ENCODE measurements at places on chromosomes 2 and 18.

DNA sequence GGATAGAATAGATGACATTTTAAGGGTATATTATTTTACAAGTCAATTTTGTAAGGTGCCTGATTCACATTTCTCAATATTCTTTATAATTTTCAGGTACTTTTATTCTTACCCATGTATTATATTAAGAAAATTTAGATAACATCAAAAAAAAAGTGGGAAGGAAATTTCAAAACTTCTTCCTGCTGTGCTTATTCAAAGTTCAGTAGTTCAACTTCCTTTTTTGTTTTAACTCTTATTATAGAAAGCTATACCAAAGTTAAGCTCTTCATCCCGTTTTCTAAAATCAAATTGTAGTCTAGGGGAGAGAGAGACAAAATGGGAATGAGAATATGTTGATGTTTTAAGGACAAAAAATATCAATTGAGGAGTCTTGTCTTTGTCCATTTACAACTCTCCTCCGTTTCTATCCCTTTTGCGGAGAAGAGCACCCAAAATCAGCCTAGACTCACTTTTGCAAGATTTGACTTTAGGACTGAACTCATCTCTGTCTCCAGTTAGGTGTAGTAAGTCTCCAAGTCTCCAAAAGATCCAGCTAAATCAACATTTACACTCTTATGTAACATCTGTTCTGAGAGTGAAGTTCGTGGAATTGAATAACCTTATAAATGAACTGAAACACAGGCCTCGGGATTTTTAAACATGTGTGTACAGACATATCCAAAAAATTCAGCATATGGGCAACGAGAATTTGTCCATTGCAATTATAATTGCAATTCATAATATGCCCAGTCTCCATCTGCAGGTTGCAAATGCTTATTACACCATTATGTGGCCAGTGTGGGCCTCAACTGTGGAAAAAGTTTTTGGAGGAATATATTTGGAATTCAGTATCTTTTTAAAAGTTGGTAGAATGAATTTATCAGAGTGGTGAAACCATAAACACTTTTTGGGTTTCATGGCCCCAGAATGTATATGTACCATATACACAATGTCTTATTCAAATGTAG, 23.9 kb downstream of the FAM124B start:
- no peak for DNase-seq

DNA sequence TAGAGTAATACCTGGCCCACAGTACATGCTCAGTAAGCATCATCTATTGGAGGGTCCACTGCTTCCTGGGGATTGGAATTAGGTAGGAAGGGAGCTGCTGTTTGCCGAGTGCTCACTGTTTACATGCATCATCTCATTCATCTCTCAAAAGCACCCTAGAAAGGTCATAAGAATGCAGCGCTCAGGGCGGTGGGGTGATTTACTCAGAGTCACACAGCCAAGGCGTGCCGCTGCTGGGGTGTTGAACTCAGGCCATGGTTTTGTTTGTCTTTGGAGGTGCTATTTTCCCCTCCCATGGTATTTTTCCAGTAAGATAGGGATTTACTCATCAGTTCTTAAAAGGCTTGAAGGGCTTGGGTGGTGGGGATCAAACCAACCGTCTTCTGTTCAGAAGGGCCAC, 227.5 kb downstream of the LDLRAD4 start:
- DNase-seq, result no peak

DNA sequence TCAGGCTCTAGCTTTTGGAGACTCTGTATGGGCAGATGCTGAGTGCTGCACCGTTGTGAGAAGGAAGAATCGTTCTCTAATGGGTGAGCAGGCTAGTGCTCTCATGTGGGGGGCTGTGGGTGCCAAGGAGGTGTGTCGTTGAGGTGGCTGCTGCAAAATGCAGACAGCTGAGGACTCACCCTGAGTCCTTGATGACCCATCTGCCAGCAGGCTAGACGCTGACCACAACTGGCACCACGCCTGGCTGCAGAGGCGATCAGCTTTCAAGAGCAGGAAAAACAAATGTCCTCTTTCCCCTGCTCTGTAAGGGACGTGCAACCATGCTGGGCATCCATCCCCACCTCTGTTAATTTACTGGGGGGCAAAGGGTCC, 48.2 kb downstream of the HAUS1 start:
- DNase-seq, result peak; percentile 81

GRCh38 chr2:174263997-174264396, 15.7 kb upstream of the OLA1 start:
- DNase-seq, result peak; percentile 64

DNA sequence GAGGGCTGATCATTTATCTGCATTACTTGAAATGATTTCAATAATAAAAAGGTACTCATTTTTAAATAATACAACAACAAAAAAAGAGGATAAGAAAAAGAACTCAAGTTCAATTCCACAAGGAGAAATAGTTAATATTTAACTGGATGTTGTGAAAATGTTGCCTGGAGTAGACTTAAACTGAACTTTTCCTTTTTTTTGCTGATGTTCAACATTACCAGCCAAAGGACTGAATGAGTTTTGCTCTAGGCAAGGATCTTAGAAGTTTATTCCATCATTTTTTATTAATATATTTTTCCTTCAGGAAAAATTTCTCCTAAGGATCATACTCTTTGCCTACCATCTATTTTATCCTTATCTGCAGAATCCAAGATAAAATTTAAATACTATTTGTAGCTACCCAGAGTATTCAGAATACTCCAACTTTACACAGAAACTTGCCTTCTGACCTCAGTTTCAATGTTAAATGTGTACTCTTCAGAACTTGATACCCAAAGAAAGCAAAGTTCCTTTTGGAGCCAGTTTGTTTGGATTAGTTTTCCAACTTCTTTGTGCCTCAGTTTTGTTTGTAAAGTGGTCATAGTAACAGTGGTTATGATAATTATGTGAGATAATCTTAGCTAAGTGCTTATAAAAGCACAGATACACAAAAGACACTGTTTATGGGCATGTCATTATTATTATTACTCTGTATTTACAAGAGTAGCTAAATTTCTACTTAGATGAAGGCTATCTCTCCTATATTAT, 12.8 kb downstream of the CKAP2L start:
- peak; percentile 10 for DNase-seq

DNA sequence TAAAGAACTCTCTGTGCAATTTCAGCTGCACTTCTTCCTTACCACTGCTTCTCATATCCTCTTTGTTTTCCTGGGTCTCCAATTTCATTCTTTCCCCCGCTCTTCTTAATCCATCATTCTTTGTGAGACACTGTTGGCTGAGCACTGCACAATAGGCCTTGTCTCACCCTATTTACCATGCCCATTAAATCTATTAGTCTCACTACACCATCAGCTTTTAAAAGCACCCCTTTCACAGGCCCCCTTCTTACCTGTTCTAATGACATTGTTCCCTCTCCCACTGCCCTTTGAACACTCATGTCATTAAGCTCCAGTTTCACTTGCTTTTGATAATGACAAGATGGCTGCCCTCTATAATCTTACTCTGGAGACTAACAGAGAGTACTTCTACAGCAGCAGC, 404.1 kb upstream of the ACVR2A start:
- DNase-seq, result no peak

DNA sequence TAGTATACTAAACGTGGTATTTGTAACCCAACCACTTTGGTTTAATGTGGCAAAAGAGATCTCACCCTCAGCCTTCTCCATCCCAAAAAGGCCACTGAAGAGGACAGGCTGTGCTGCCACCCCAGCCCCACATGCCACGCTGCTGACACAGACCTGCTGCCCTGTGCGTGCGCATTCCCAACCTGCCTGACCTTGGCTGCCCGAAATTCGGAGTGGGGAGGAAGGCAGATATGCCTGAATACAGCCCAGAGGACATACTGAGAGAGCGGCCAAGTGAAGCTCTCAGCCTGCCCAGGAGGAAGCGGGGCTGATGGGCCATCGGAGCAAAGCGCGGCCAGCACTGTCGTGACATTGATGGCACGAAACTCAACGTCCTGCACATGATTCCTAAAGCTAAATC, 70.0 kb downstream of the HDAC4 start:
- no peak for DNase-seq

DNA sequence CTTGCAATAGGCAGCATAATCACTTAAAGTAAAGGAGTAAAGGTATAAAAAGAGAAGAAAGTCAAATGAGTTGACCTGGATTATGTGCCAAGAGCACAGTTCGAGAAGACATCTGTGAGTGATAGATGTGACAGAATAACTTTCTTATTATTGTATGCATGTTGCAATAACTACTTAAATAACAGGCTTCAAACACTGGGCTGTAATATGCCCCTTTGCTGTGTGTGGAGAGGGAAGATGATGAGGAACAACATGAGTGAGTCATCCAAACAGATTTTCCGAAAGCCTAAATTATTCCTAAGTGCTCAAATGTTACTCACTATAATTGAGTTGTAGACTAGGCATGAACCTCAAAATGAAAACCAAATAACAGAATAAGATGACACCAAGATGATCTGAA, 328.1 kb downstream of the EXOC6B start:
- DNase-seq, result no peak

DNA sequence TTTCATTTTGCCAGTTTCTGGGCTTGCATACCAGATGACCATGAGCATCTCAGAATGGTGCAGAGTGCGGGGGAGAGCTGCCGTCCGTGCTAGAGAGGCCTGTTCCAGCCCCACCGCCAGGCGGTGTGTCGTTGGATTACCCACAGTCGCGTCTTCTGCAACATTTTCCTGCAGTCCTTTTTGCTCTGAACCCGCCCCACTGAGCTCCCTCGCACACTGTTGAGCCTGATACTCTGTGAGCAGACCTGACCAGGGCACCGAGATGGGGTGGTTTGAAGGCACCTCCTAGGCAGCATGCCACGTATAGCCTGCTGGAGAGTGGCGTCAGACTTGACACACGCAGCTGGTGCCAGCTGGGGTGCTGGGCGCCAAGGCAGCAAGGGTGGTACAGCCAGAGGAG, 18.1 kb downstream of the PPP1R7 start:
- DNase-seq, result no peak

GRCh38 chr2:108612514-108613183, 78.4 kb downstream of the LIMS1 start:
- no peak for DNase-seq

DNA sequence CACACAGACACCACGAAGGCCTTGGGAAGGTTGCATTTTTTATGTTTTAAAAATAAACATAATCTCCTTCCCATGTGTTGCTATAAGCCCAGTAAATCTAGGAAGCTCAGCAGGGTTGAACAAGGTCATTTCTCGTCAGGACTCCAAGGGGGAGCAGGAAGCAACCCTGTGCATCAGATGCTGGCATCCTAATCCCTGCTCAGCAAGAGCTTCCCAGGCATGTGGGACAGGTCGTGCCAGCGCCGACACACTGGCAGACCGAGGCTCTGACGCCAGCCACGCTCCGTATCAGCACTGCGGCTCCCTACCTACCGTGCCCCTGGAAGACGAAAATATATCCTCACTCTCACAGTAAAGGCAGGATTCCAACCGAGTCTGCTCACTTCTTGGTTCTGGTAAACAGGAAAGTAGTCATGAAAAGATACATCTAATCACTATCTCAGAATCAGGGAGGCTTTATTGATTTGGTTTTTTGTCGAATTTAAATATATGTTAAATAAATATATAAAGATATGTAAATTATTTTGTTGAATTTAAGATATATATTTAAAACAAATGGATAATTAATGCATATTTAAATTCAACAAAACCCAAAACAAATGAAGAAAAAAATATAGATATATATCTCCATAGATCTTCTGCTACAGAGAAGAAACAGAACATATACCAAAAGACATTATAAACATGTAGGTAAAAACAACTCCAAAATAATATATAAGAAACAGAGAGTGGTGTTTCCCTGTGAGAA, 61.4 kb downstream of the TXNL1 start:
- DNase-seq, result no peak

DNA sequence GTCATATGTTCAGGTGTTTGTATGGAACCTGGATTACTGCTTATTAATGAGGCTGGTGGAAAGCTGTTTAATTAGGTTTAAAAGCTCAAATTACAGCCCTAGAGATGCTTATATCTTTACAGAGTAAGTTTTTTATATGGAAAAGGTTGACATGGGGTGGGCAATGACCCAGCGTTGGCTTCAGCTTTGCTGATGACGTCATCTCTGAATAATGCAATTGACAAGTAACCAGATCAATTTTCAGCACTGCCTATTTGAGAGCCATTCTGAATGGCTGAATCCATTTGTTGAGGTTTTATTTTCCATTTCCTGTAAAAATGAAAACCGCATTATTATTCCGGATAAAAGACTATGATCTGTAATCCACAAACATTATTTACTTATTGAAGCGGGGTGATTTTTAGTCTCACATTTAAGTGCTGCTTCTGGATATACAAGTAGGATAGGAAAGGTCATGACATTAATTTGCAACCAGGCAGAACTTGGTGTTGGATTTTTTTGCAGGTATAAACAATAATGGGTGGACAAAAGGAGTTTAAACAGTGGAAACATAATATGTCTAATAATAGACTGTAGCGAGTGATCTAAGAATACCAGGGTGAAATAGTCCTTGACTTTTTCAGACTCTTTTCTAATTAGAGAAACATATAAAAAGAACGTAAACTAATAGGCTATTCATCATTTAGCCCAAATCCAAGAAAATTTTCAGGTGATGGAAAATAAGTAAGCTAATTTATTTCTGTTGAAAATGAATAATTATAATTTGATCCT, 2.7 kb downstream of the PPP1R1C start:
- no peak for DNase-seq

DNA sequence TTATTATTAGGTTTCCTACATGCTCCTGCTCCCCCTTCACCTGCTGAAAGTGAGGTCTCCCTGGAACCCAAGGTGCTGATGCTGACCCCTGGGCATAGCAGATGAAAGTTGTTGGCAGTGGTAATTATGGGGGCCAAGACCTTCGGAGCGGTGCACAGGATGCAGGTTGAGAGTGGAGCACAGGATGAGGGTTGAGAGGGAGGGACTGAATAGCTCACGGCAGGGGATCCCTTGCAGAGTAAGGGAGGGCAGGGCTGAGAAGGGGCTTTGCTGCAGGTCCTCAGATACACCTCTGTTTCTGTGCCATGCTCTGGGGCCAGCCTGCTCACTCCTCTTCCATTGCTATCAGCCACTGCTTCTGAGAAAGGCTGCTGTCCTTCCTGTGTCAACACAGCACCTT, 163.3 kb downstream of the FHOD3 start:
- no peak for DNase-seq

GRCh38 chr2:61520261-61520660, 17.9 kb downstream of the XPO1 start:
- DNase-seq, result no peak

GRCh38 chr2:232611559-232612218, 21.7 kb upstream of the EFHD1 start:
- DNase-seq, result peak; percentile 42

GRCh38 chr18:48621240-48621639, 82.4 kb downstream of the CTIF start:
- DNase-seq, result peak; percentile 78

GRCh38 chr18:9619990-9620389, 5.6 kb upstream of the PPP4R1 start:
- no peak for DNase-seq
